ENCODE measurements at places on chromosomes 7 and 10.

DNA sequence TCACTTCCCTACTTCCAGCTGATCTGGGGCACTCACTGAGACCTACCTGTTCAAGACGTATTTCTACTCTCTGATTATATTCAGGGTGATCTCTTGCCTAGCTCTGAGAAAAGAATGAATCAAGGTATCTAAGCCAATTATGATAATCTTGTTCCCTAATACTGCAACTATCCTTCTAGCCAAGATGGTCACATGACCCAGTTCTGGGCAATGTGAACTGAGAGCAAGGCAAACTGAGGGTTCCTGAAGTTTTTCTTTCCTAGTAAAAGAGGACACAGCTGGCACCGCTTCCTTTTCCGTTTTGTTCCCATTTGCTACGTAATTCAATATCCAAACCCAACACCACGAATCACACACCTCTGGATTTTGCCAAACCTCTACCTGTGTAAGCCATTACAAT lies 5.9 kb upstream of the GPAM start:
- DNase-seq: no peak

DNA sequence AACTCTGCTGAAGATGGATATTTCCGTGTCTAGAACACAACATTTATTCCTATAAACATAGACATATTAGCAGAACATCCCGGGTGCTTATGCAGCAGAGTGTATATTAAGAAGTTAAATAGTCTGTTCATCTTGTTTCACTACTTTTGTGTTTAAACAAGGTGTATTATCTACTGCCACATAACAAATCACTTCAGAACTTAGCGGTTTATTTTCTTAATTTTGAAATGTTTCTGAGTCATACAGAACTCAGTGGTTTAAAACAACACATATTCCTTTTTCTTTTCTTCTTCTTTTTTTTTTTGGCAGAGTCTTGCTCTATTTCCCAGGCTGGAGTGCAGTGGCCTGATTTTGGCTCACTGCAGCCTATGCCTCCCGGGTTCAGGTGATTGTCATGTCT lies 25.8 kb downstream of the DENND10 start:
- no peak for DNase-seq

- DNase-seq: no peak
Observed at GRCh38 chr10:92595505-92595904, 2.6 kb downstream of the KIF11 start.

GRCh38 chr10:42551582-42552187 lies 86.7 kb downstream of the ZNF33B start:
- no peak for DNase-seq

DNA sequence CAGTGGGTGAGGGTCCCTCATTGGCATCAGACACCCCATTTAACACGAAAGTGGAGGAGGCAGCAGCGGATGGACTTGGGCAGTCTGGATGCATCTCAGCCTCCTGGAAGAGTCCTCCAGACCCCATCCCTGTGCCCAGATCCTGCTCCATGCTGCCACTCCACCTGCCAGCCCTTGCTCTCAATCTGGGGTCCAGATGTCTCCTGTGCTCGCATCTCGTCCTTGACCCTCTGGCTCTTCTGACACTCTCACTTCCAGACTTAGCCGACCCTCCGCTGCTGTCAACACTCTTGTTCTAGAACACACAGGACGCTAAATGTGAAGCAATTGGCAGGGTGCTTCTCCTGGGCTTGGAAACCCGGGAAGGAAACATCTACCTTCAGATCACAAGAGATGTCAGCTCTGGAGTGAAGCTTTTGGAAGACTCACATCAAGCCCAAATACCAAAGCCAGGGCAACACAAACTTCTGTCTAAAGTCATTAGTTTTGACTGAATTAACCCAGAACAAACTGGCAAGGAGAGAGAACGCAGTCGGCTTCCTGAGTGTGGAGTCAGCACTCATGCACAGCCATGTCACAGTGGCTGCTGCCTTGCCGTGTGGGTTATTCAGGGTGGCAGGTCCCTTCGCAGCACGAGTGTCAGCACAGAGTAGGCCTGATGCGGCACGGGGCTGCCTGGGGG lies 379.1 kb downstream of the TCERG1L start:
- DNase-seq: peak; percentile 72

DNA sequence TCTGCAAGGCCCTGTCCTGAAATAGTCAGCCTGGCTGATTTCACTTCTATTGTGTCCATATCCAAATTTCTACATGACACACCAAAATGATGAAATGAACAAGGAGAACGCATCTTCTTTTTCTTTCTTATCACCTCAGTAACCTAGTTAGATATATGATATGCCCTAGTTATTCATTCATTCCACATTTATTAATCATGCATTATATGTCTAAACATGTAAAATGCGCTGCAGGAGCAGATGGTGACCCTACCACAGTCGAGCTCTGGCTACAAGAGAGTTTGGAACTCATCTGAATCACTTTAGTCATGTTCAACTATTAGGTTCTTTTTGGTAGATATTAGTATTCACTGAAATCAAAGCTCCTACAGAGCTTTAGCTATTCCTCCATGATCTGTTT lies 31.8 kb upstream of the VPS41 start:
- DNase-seq: no peak

DNA sequence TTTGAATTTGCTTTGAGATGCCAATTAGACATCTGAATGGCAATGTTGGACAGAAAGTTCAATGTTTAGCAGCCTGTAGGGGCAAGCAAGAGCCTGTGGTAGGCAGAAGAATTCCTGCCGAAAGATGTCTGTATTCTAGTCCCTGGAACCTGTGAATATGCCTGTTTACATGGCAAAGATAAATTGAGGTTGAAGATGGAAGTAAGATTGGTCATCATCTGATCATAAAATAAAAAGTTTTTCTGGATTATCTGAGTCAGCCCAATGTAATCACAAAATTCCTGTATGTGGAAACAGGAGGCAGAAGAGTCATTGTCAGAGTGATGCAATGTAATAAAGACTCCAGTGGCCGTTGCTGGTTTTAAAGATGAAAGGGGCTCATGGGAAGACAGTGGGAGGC lies 430.5 kb downstream of the MDFIC start:
- DNase-seq: no peak

GRCh38 chr10:76301211-76301610 lies 869.8 kb downstream of the LRMDA start:
- no peak for DNase-seq

DNA sequence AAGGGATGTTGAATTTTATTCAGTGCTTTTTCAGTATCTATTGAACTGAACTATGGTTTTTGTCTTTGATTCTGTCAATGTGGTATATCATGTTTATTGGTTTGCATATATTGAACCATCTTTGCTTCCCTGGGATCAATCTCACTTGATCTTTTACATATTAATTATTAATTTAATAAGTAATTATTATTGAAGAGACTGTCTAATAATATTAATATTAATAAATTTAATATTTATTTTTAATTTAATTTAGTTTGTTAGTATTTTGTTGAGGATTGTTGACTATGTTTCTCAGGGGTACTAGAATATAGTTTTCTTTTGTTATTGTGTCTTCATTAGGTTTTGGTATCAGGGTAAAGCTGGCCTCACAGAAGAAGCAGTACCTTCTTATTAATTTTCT lies 26.5 kb upstream of the TRA2A start:
- no peak for DNase-seq

GRCh38 chr10:129505500-129506075 lies 38.5 kb downstream of the MGMT start:
- DNase-seq: no peak

DNA sequence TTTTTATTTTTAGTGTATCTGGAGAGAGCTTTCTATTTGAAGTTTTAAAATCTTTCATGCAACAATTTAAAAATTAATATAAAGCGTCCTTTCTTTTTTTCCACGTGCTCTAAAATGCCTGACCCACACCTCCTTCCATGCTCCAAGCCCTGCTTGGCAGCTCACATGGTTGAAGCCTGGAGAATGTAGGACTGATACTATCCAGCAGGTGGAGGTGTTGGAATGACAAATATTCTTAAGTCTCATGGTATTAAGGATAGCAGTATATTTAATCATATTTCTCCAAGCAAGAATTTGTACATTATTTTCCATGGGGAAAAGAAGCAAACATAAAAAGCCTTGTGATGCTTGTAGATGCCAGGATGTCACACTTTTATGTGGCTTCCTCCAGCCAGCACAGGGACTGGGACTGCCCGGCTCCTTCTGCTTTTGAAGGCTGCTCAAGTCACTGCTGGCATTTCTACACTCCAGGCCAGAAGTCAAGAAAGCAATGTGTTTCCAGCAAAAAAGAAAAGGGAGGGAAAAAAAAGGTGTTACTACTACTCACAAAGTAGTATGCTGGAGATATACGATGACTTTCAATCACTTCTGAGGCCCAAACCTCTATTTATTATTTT lies 49.7 kb downstream of the BZW2 start:
- no peak for DNase-seq

DNA sequence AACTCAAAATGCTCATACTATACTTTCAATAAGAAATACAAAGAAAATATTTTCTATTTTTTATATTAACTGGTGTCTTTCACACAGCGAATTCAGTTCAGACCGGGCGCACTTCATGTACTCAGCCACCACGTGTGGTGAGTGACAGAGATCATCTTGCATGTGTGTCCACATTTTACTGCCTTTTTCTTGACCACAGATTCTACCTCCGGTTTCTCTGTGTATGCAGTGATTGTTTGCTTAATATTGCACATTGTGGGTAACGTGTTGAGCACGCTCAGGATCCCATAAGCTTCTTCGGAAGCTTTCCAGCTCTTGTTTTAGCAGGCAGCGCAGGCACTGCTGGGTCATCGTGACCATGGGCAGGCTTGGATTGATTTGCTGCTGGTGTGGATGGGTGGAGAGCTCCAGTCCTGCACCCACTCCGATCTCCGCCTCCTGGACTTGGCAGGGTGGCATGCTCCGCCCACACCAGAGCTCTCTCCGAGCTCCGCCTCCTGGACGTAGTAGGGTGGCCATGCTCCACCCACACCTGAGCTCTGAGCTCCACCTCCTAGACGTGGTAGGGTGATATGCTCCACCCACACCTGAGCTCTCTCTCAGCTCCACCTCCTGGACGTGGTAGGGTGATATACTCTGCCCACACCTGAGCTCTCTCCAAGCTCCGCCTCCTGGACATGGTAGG lies 253.3 kb downstream of the DIP2C start:
- no peak for DNase-seq

GRCh38 chr10:11513727-11514126 lies 97.7 kb downstream of the USP6NL start:
- DNase-seq: no peak

DNA sequence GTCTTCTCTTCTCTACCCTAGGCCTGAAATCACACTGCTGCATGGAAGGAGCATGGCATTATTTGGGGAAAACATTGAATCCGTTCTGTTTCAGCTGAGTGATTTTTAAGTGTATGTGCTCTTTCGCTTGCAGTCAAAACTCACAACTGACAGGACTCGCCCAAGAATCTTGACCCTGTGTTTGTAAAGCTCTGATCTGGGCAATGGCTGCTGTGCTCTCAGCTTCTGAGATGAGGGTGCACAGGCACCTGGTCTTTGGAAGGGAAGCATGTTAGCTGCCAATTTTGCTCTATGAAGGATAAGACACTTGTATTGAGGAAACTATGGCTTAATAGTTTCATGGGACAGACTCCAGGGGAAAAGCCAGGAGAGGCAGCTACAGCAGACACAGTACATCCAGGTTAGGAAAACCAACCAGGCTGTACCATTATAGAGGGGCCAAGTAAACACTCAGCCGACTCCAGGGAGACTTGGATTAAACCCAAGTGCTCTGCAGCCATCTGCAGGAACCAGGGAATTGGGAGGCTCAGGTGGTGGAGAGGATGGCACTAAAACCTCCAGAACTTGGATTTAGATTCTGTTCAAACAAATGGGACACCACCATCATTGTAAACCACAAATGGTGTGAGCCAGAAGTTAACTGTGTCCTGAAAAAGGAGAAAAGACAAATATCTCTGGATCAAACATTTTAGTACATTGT lies 43.3 kb downstream of the LYZL1 start:
- no peak for DNase-seq

GRCh38 chr10:31620226-31621151 lies 301.5 kb downstream of the ZEB1 start:
- no peak for DNase-seq

- DNase-seq: no peak
Observed at GRCh38 chr7:150744041-150744656, 6.9 kb downstream of the GIMAP5 start.

DNA sequence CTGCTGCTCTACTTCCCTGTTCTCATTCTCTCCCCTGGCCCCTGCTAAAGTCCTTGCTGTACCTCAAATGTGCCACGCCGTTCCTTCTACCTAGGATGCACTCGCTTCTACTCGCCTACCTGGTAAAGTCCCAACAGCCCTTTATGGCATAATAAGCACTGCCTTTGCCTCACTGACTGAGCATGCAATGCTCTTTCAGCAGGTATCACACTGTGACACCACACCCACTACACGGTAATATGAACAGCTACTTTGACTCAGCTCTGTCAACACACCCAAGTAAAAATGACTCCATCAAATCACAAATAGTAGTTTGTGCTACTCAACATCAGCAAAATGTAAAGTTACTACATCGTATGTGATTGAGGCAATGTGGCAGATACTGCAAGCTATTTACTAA lies 37.6 kb downstream of the FAM204A start:
- DNase-seq: no peak

- no peak for DNase-seq
Observed at GRCh38 chr7:133070562-133070961, 11.3 kb downstream of the CHCHD3 start.

DNA sequence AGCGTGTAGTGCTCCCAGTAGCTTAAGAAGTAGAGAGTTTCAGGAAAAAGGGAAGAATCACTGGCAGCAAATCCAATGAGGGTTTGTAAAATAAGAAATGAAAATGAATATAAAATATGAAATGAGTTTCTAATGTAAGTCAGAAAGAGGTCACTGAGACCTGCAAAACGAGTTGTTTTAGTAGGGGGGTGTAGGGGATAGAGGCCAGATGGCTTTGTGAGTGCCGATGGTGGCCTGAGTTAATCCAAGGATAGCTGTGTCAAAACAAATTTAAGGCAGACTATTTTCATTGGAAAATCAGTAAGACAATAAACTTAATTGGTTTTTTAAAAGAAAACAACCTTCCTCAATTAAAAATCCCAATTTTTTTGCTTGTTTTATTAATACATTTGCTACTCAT lies 745 bp upstream of the ASB15 start:
- DNase-seq: no peak

Measured in cerebellar nuclear complex (tissue), 1 donor.